Vagina (tissue), 2 donors: ENCODE measurements at places on chromosomes 3 and 15. TPM values are rescaled to one million over a fixed set of nuclear protein-coding genes. Genes with fewer than 3 reads are reported as not detected.

The SCAANT1 gene
- total RNA-seq, result not detected

The IL16 gene
- 19.9 TPM for total RNA-seq

The MUC20 gene
- total RNA-seq, result 23.8 TPM

The WNT7A gene
- total RNA-seq, result not detected

The NPAP1 gene
- total RNA-seq, result not detected

The SLC27A2 gene
- total RNA-seq, result 3.2 TPM

The EXD1 gene
- total RNA-seq, result not detected
